K562 (cell line): ENCODE measurements at places on chromosomes 7 and 10. TPM values are rescaled to one million over a fixed set of nuclear protein-coding genes. Genes with fewer than 3 reads are reported as not detected.
A peak's percentile ranks its signal among the peaks of the same experiment; 100 is the strongest.

Gene LBX1
- not detected in 2 replicates for total RNA-seq

Gene TRPV5
- not detected in 2 replicates for total RNA-seq

Gene STRA8
- total RNA-seq: not detected in 2 replicates

Gene CADPS2
- 0.04 and 0.18 TPM in 2 replicates for total RNA-seq

DNA sequence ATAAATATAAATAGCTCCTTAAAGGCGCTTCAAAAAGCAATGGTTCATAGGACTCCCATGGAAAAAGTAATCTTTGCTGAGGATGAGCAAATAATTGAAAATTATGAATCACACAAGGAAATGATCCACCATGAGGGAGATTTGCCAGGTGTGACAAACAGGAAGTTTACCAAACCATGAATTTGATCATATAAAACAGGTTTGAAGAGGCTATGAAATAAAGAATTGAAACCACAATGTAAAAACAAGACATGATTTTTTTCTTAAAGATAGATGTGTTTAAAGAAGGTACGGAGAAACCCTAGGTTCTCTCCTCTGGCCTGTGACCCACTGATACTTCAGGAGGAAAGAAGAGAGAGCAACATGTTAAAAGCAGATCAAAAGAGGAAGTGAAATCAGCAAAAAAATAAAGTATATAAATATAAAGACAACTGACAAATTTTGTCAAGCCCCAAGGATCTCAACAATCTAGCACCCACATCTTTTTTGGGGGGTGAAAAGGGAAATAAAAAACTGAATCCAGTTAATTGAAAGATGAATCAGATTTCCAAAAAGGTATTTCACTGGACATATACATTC lies 111.3 kb upstream of the ASAH2 start:
- H3K27me3 ChIP-seq: no peaks in the 10 kb centered on the region
- H3K4me3 ChIP-seq: no peak overlapping the region
- H3K4me1 ChIP-seq: peaks cover 10% of the 10 kb centered on the region
- DNase-seq: no peak

- H3K27ac ChIP-seq: no peak overlapping the region
- H3K27me3 ChIP-seq: no peaks in the 10 kb centered on the region
- no peaks in the 10 kb centered on the region for H3K4me1 ChIP-seq
- H3K36me3 ChIP-seq: peaks cover 16% of the 10 kb centered on the region; the same call in 2 of the 3 replicates
These were observed 45.2 kb downstream of the VPS41 start for GRCh38 chr7:38863601-38864291.

GRCh38 chr10:62618576-62619412 lies 185.7 kb upstream of the ADO start:
- no peak for DNase-seq
- no peaks in the 10 kb centered on the region for H3K27me3 ChIP-seq
- H3K4me3 ChIP-seq: no peak overlapping the region
- no peaks in the 10 kb centered on the region for H3K36me3 ChIP-seq

DNA sequence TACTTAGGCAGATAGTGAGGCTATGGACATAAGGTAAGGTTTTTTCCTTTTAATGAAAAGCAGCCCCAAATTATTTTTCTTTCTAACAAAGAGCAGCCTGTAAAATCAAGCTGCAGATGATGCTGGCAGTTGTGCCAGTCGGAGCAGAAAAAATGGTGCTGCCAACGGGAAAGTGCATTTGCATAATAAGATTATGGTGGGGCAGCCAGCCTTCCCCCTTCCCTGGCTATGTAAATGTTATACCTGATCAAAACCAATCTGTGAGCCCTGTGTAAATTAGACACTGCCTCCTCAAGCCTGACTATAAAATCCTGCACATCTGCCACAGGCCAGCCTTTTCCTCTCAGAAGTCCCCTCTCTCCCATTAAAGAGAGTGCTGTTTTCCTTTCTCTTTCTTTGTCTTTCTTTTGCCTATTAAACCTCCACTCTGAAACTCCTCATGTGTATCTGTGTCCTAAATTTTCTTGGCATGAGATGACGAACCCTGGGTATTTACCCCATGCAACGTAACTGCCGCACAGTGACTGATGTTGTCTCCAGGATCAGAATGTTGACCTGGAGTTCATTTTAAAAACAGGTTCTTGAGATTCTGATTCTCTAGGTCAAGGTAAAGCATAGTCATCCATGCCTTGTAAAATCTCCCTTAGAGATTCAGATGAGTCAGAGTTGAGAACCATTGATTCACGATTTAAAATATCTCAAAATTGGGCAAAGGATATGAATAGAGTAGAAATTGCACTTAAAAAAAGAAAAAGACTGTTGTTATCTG lies 167.3 kb upstream of the C1GALT1 start:
- H3K4me1 ChIP-seq: no peaks in the 10 kb centered on the region
- no peaks in the 10 kb centered on the region for H3K27me3 ChIP-seq

GRCh38 chr7:27150568-27151340 lies 1.6 kb downstream of the HOXA3 start:
- H3K27ac ChIP-seq: no peak overlapping the region
- H3K4me3 ChIP-seq: no peak overlapping the region
- peak; percentile 54 for DNase-seq
- H3K36me3 ChIP-seq: no peaks in the 10 kb centered on the region
- H3K27me3 ChIP-seq: peaks cover 53% of the 10 kb centered on the region

DNA sequence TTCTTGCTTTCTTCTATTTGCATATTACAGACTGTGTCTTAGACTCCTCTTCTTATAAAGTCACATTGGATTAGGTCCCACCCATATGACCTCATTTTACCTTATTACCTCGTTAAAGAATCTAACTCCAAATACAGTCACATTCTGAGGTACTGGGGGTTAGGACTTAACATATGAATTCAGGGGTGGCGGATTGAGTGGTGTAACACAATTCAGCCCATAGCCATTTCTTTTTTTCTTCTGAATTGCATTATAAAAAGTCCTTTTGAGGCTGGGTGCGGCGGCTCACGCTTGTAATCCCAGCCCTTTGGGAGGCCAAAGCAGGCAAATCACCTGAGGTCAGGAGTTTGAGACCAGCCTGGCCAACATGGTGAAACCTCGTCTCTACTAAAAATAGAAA lies 6.8 kb upstream of the HERC4 start:
- no peak for DNase-seq
- no peaks in the 10 kb centered on the region for H3K36me3 ChIP-seq
- no peaks in the 10 kb centered on the region for H3K4me1 ChIP-seq

DNA sequence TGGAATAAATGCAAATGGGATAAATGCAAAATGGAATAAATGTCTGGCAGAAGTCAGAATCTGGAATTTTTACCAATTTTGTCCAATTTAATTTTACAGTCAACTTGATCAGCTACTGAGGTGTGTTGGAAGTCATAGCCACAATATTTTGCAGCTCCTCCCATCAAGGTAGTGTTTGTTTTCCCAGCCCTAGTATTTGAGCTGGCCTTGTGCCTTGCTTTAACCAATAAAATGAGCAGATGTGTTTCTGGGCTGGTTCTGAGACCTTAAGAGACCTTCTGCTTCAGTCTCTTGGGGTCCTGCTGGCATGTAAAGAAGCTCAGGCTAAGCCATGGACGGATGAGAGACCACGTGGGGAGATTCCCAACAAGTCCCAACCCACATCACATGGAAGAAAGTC lies 42.7 kb upstream of the RSBN1L start:
- H3K4me1 ChIP-seq: no peaks in the 10 kb centered on the region
- no peak overlapping the region for H3K4me3 ChIP-seq
- no peak for DNase-seq
- no peaks in the 10 kb centered on the region for H3K36me3 ChIP-seq
- H3K27ac ChIP-seq: no peak overlapping the region

DNA sequence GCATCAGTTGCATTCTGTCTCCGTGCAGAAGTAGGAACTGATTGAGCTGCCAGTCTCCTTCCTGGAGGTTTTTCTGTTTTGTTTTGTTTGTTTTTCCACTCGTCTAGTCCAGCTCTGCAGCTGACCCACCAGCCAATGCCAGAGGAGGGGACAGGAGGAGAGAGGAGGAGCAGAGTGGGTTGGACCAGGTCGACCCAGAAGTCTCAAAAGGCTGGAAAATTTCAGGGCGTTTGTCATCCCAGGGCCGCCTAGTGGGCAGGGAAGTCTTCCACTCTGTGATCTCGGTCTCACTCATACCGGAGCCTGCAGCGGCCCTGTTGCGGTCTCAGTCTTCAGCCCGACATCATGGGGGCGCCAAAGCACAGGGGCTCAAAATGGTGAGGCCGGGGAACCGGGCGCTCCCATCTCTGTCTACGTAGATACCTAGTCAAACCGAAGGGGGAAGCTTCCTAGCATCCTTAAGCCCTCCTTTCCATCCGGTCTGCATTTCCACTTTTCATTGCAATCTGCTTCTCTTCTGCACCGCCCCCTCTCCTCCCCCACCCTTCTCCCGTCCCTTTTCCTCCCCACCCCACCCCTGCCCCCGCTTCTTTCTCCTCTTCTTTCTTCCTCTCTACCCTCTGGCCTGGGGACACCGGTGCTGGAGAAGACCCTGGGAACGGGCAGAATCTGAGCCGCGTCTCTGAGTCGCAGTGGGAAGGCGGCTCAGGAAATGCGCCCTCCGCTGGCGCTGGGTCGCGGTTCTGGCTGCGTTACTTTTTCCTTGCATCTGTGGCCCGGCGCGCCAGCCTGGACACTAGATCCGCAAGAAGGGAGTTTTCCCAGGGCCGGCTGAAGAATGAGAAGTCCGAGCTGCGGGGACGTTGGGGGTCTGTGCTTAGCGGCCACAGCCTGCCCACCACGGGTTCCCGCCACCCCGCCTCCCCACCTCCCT lies 16.2 kb upstream of the PAX2 start:
- no peak overlapping the region for H3K4me3 ChIP-seq
- H3K4me1 ChIP-seq: no peaks in the 10 kb centered on the region
- H3K27me3 ChIP-seq: peaks cover 46% of the 10 kb centered on the region
- no peaks in the 10 kb centered on the region for H3K36me3 ChIP-seq

- H3K4me1 ChIP-seq: no peaks in the 10 kb centered on the region
- no peak overlapping the region for H3K27ac ChIP-seq
- no peak overlapping the region for H3K4me3 ChIP-seq
- no peaks in the 10 kb centered on the region for H3K36me3 ChIP-seq
- no peaks in the 10 kb centered on the region for H3K27me3 ChIP-seq
These were observed 125.3 kb downstream of the HTR7 start for GRCh38 chr10:90732581-90732980.

DNA sequence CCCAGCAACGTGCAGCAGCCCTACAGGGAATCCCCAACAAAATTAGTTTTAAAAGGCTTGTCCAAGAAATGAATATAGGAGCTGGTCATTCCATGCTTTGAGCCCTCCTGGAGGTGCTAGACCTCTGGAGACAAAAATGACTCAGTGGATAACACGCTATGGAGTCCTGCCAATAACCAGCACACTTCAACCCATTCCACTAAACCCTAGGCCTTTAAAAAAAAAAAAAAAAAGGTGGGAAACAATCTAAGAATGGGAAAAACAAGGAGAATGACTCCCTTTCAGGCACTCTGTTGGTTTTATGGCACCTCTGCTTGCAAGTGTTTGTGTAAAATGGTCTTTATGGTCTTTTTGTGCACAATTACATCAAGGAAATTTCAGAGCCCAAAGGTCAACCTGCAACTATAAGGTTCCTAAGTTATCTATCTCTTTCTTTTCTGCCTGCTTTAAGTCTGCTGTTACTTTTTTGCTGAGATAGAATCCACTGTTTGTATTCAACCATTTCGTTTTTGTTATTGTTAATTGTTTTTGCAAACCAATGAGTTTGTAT lies 21.3 kb downstream of the AVL9 start:
- peaks cover 24% of the 10 kb centered on the region for H3K4me1 ChIP-seq
- no peak overlapping the region for H3K4me3 ChIP-seq
- H3K27me3 ChIP-seq: no peaks in the 10 kb centered on the region
- peaks cover 16% of the 10 kb centered on the region; the same call in 2 of the 3 replicates for H3K36me3 ChIP-seq
- peak overlapping the region; percentile 28; the same call in 1 of the 3 replicates for H3K27ac ChIP-seq

DNA sequence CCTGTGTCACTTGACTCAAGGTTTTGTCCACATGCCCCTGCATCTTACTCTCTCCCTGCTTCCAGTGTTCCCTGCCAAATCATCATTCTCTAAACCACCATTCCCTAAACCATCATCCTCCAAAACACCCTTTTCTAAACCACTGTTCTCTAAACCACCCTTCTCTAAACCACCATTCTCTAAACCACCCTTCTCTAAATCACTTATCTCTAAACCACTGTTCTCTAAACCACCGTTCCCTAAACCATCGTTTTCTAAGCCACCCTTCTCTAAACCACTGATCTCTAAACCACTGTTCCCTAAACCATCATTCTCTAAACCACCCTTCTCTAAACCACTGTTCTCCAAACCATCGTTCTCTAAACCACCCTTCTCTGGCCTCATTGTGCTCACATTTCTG lies 142.1 kb downstream of the CXCL12 start:
- H3K4me1 ChIP-seq: peaks cover 4% of the 10 kb centered on the region; the same call in 1 of the 2 replicates
- DNase-seq: no peak
- H3K36me3 ChIP-seq: no peaks in the 10 kb centered on the region
- H3K27ac ChIP-seq: no peak overlapping the region
- no peaks in the 10 kb centered on the region for H3K27me3 ChIP-seq

DNA sequence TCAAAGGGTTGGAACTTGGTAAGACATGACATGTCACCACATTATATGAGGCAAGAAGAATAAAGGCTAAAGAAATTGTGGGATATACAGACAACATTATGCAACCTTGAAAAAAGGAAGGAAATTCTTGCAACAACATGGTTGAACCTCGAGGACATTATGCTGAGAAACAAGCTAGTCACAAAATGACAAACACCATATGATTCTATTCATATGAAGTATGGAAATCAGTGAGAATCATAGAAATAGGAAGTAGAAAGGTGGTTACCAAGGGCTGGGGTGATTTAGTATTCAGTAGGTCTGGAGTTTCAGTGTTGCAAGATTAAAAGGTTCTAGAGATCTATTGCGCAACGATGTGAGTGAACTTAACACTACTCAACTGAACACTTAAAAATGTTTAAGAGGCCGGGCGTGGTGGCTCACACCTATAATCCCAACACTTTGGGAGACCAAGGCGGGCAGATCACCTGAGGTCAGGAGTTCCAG lies 126.9 kb upstream of the TBX20 start:
- no peak overlapping the region for H3K27ac ChIP-seq
- no peak for DNase-seq
- no peaks in the 10 kb centered on the region for H3K4me1 ChIP-seq
- no peak overlapping the region for H3K4me3 ChIP-seq
- peaks cover 2% of the 10 kb centered on the region; the same call in 1 of the 3 replicates for H3K27me3 ChIP-seq
